Cardiac septum (tissue), 1 donor: ENCODE measurements at places on chromosomes 1 and 21. TPM values are rescaled to one million over a fixed set of nuclear protein-coding genes. Genes with fewer than 3 reads are reported as not detected.

The COQ8A gene
- total RNA-seq = 168 TPM

DNA sequence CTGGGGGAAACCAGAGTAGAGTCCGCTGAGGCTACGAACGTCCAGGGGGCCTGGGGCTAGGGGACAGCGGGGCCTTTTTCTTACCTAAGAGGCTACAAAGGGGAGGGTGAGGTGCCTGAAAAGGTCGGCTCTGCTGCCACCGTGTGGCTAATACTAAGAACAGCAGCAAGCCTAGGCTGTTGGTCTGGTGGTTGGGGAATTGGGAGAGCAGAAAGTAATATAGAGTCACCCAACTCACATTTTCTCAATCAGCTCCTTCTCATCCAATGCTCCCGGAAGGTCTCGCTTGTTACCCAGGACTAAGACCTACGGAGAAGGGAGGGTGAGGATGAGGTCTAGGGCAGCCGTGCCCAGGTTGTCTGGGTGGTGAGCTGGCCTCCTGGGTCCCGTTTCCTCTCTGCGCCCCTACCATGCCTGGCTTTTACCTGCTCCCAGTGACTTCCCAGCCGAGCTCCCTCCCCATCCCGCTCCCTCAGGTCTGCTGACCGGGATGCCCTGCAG lies 9.3 kb downstream of the ARL8A start:
- peak; percentile 80 for DNase-seq

The CFHR3 gene
- total RNA-seq = not detected

The GPR37L1 gene
- total RNA-seq = not detected

GRCh38 chr1:57943365-57943764 lies 519.5 kb upstream of the DAB1 start:
- DNase-seq = no peak

- no peak for DNase-seq
Measured at GRCh38 chr1:44223187-44223610, 9.9 kb downstream of the DMAP1 start.

DNA sequence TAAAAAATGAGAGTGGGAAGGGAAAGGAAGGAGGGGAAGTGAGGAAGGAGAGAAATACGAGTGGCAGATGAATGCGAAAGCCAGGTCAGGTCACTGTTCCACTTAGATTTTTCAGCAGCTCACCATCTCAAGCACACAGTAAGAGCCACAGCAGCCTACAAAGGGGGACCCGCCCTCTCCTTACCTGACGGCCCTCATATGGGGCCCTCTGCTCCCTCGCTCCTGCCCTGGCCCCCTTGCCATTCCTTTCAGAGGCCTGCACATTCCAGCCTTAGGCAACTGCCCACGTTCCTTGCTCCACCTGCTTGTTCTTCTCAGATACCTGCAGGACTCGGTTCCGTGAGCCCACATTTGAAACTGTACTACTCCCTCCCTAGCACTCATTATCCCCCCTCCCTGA lies 22.0 kb downstream of the VPS26C start:
- DNase-seq = no peak
